Retina (tissue), 1 donor: ENCODE measurements at places on chromosomes 4 and X.
A peak's percentile ranks its signal among the peaks of the same experiment; 100 is the strongest.

DNA sequence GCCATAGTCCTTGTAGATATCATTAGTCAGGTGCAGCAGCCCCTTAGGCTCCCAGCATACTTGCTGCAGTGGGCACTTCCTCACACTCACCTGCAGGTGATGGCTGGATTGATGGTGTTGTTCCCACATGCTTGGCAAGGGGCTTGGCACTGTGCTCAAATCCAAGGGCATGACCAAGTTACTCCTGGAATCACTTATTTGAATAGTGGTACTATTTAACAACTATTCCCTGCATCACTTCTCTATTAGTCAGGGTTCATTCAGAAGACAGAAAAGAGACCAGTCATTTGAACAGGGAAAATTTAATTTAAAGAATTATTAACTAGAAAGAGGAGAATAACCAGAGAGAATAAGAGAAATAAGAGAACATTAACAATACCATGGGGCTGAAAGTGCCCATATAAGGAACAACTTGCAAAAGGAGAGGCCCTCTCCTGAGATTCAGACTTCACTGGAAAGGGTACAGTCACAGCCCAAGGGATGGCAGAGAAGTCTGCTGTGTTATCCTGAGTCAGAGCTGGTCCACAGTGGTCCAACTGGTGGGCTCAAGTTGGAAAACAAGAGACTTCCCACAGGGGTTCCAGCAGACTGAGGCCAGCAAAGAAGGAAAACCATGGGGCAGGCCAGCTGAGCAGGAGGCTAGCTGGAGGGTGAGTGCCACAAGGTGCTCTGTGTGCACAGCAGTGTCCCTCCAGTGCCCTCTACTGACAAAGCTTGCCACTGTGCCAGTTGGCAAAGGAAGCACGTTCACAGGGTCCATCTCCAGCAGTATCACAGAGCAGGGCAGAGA, 9.8 kb downstream of the SPP1 start:
- DNase-seq, result peak; percentile 64

- DNase-seq, result no peak
Observed at GRCh38 chr4:13143222-13144070, 340.7 kb downstream of the RAB28 start.

DNA sequence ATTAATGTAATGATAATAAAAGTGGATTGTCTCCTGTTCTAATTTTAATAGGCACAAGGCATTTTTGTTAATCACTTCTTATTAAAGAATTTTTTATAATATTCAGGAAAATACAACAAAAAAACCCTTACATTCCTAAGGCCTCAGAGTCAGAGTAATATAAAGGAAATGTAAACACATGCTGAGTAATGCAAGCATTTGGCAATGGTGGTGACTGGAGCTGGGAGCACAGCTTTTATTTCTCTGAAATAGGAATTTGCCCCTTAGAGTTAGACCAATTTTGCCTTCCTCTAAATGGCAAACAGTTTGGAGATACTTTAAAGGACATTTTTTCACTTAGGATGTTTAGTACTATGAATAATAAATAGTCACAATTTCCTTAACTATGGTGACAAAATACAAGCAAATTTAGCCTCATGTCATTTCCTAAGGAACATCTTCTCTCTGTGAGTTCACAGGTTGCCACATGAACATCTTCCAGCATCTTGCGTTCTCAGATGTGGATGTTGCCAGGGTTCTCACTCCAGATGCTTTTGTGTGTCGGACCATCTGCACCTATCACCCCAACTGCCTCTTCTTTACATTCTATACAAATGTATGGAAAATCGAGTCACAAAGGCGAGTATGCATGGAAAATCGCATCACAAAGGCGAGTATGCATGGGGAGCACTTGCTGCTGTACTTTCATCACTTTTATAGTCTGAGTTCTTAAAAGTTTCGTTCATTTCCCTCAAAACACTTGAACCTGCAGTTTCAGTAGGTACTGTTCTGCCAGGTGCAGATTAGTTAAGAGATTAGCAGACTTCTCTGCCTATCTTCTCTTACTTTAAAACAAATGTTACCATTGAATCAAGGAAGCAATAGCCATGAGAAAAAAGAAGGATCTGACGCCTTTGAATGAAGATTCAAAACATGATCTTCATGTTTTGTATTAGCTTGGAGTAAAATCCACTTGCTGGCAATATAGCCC, 15.9 kb upstream of the F11 start:
- DNase-seq, result no peak

DNA sequence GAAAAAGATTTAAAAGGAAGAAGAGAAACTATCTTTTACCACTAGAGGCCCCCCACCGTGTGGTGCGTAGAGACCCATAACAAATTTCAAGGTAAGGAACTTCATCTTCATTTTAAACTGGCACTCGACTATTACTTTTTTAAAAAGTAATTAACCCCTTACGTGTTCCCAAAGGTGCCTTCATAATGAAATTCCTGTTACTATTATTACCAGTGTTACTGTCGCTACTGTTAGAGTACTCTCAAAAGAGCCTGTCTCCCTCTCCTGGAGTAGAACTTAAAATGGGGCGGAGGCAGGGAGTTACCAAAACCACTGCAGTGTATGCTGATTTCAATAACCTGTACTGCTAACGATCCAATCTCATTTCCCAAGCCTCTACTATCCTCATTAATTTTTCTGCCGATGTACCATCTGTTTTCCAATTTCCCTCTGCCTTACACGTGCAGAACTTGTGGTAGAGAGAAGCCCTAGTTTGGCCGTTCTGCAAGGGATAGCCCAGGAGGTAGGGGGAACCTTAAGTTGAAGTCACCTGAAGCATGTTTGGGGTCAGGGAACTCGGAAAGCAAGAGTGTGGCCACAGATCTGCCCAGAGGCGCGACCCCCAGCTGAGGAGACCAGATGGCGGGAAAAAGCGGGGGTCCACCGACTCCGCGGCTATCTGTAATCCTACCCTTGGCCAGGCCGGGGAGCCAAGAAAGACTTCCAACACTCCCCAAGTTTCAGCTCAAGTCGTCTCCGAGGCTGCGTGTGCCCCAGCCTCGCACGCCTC, 720 bp upstream of the STK26 start:
- no peak for DNase-seq

DNA sequence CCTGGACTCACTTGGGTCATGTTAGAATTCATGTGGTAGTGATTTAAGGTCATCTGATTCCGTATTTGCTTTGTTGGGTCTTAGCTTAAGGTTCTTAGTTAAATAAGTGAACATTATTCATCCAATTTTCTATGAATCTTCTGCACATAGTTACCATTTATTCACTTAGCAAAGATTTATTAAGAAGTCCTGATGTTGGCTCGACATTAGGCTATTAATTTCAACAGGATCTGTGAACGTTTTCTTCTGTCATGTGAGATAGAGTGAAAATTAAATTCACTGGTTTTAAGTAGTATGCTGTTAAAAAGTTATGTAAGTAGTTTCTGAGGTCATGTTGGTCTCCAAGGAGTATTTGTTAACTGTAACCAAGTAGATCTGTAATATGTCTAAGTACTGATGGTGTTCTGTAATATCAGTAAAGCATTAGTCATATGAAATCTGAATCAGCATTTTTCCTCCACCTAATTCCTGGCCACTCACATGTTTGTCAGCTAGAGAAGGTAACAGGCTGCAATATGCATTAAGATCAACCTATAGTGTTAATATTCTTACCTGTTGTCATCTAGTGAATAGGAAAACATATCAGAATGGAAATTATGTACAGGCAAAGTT, 155.6 kb downstream of the PCDH7 start:
- DNase-seq, result no peak

DNA sequence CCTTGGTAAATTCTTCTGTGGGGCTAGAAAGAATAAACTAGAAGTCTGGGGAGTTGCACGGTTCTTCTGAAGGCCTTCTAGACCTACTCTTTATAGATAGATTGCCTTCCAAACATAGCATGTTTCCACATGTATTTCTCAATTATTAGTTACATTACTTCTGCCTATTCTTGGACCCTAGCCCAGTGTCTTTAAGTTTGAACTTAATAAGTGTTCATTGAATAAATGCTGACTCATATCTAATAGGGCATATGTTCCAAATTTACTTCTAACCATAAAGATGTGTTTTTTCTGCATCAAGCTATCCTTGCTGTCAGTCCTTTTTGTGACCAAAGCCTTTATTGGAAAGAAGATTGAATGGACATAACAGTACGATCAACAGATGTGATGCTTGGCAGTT, 503.6 kb upstream of the ZFP42 start:
- DNase-seq, result no peak

DNA sequence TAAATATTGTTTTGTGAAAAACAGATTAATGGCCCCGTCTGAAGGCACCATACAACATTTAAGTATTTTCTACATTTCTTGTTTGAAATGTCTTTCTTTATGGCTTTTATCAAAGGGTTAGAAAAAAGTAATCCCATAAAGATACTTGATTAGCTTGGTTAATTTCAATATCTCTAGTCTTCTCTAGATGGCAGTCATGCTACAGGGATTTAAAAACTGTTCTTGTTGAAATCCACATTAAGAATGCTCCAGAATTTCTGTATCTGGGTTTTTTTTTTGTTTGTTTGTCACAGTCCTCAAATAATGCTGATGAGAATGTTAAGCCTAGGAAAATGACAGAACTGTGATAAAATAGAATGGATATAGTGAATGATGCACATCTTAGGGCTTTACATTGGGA, 109.0 kb upstream of the AADAT start:
- no peak for DNase-seq

GRCh38 chr4:138592796-138593195, 350.6 kb upstream of the SLC7A11 start:
- DNase-seq, result peak; percentile 12

DNA sequence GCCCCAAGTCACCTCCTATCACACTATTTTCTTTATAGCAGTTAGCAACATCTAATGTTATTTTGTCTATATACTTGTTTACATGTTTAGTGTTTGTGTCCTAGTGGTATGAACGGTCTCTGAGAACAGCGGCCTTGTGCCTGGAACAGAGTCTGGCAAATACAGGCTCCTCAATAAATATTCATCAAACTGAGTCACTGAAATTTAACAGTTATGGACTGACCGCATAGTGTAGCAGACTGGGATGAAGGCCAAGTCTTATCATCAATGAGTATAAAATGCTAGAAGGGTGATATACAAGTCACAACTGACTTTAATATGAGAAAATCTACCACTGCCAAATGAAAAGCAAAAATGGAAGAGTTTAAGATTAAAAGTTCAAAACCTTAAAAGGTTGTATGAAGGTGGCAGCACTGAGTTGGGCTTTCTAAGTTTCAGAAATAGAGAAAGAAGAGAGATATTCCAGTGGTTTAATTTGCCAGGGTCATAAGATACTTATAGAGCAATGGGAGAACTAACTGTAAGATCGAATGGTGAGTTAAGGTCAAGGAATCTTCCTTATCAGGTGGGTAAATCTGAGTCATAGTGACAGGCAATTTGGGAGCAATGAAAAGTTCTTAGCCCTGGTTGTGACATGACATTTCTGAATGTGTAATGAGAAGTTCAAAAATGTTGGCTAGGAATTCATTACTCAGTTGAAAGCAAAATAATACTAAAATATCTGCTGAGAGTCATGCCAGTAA, 34.9 kb downstream of the ELOVL6 start:
- no peak for DNase-seq

- no peak for DNase-seq
Observed at GRCh38 chr4:138977524-138977923, 38.1 kb upstream of the NOCT start.

DNA sequence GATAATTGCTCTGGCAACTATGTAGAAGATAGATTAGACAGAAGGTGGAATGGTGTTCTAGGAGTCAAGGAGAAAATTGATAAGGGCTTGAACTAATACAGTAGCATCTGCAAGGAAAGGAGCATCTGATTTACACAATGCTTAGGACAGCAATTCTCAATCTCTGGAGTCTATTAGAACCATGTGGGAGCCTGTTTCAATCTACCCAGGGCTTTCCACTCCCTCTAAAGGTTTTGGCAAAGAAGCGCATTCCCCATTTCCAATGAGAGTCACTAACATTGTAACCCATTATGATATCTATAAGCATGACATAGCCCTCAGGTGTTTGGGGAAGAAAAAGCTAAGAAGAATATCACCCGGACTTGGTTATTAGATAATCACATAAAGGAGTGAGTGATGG, 168.2 kb downstream of the COL25A1 start:
- DNase-seq, result no peak

DNA sequence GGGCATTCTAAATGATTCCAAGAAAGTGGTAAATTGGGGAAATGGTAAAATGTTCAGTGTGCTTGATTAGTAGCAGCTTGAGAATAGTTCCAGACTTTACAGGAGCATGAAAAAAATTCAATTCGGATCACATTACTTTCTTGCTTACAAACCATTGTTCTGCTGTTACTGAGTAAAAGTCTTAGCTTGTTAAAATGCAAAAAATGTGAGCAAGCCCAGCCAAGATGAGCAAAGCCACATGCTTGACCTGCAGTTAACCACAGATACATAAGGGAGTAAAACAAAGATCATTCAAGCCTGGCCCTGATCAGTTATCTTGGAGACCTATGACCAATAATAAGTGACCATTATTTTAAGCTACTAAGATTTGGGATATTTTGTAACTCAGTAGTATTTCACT, 562.9 kb upstream of the MAGEB2 start:
- DNase-seq, result no peak

- DNase-seq, result no peak
Observed at GRCh38 chrX:38318606-38319005, 8.7 kb downstream of the RPGR start.

GRCh38 chrX:106247162-106247561, 79.1 kb downstream of the PWWP3B start:
- DNase-seq, result no peak

DNA sequence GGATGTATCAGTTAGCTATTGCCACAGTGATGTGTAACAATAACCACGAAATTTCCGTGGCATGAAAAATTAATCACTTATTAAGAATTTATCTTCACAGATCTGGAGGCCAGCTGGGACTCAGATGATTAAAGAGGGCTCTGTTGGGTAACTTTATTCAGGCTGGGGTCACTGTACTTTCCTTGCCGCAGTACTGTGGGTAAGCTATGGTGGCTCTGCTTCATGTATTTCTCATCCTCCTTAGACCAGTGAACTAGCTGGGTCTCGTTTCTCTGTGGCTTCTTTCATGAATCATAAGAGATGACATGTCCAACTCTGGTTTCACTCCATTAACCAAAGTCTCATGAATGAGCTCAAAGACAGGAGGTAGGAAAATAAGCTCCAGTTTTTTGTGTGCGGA, 13.5 kb downstream of the TEX13B start:
- DNase-seq, result no peak

- no peak for DNase-seq
Observed at GRCh38 chr4:8912089-8912455, 40.4 kb upstream of the HMX1 start.

GRCh38 chrX:118989886-118990285, 15.5 kb downstream of the LONRF3 start:
- DNase-seq, result no peak

- DNase-seq, result no peak
Observed at GRCh38 chr4:108272561-108272960, 103.8 kb upstream of the LEF1 start.
